T-helper 2 cell (primary cell): ENCODE measurements at places on chromosomes 7 and 10.

GRCh38 chr7:120941856-120942255 is 8.7 kb upstream of the ING3 start:
- no peak for DNase-seq

DNA sequence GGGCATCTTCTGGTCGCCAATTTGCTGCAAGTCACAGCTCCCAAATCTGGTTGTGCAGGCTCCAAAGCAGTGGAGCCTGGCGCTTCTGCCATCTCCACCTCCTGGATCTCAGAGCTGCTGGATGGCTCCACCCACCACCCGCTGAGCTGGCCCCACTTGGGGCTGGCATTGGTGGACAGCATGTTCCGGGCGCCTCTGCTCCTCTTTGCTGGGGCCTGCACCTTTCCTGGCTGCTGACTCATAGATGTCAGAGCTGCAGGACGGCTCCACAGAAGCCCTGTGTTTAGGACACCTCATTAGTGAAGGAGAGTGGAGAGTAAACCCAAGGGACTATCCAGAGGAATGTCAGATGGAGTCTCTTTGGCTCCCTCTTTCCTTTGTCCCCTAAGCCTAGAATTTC is 27.4 kb downstream of the MAPK8 start:
- no peak for DNase-seq

- no peak for DNase-seq
Measured at GRCh38 chr7:66748791-66749190, 8.3 kb downstream of the RABGEF1 start.

- no peak for DNase-seq
Measured at GRCh38 chr10:103800789-103801540, 54.4 kb downstream of the SH3PXD2A start.
